ENCODE measurements at places on chromosomes 5 and 9.
A peak's percentile ranks its signal among the peaks of the same experiment; 100 is the strongest.

- DNase-seq = no peak
Observed at GRCh38 chr5:111124793-111125192, 32.6 kb downstream of the WDR36 start.

DNA sequence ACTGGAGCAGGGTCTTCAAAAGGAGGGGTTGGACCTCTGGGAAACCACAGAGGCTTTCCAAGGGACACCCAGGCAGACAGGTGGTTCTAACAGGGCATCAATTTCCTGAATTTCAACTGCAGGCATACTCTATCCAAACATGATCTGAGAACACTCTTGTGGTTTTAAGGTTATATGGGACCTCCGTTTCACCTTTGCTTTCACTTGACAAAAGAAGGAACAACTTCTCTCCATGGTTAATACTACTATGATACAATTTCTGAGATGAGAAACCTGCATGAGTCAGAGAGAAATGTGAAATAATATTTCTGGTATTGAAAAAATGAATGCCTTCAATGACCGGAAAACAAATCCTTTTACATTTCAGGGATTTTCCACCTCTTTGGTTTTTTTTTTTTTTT, 28.0 kb upstream of the ERAP1 start:
- no peak for DNase-seq

DNA sequence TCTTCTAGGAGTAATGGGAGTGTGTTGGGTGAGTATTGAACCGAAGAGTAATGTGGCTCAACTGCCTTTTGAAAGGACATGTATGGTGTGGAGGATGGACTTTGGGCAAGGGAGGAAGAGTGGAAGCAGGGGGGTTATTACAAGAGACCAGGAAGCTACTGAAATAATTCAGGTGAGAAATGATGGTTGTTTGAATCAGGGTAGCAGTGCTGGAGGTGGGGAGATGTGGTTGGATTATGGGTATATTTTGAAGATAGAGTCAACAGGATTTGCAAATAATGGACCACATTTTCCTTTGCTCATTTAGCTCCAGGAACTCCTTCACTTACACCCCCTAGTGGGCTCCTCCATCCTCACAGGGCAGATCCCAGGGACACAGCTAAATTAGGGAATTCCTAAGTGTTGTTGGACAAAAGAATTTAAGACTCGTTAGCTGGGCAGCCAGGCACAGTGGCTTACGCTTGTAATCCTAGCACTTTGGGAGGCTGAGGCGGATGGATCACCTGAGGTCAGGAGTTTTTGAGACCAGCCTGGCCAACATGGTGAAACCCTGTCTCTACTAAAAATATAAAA, 1.2 kb upstream of the SLC4A9 start:
- DNase-seq = no peak

DNA sequence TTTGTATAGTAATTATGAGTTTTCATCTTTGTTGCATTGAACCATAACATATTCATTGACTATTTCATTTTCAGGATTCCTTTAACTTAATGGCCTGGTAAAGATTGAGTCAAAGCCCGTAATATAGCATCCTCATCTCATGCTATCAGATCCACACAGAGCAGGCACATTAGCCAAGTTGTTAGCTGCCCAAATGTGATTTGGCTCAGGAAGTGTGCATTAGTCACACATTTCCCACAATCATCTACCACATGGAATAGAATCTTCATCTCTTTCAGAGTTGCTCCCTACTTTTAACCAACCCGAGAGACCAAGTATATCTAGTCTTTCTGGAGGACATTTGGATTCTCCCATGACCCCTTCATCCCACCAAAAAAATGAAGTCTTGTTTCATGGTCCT, 481.0 kb upstream of the PTGER4 start:
- DNase-seq = peak; percentile 31

DNA sequence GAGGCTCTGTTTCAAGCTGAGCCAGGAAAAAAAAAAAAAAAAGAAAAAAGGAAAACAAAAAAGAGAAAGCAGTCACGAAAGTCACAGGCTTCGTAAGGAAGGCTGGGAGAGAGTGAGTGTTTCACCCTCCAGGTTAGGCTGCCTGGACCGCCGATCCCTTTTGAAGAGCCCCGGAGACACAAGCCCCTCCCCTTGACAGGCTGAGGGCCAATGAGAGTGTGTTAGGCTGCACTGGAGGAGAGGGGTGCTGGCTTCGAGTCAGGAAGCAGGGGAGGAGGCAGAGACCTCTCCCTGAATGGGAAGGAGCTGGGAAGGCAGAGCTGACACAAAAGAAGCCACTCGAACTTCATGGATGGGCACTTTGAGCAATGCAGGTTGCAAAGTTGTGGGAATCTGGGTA, at the start of gene NMUR2:
NMUR2 (minus strand) TSS at position 135 of the 400 bp plus-strand sequence. CDS start 166 bp downstream, outside the sequence.
- DNase-seq = no peak

GRCh38 chr5:6080930-6081726, 297.2 kb downstream of the MED10 start:
- no peak for DNase-seq

GRCh38 chr9:106059886-106060285, 365.5 kb downstream of the TMEM38B start:
- no peak for DNase-seq

DNA sequence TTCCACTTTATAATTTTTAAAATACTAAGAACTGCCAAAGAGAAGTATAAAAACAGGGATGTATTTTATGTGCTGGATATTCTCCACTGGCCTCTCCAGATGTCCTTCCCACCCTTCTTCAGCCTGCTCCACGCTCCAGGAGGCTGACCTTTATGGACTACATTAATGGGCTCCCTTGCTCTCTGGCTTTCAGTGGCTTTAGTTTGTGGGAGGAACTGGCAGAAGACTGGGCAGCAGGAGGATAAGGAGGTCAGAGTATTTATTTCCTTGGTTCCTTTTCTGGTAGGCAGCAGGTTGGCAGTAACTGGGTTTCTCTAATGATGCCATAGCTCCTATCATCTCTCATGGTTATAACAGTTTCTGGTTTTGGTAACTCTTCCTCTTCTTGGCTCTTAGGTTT, 133.9 kb downstream of the PAM start:
- no peak for DNase-seq

- DNase-seq = no peak
Observed at GRCh38 chr5:122111460-122111859, 17.9 kb upstream of the ZNF474 start.

DNA sequence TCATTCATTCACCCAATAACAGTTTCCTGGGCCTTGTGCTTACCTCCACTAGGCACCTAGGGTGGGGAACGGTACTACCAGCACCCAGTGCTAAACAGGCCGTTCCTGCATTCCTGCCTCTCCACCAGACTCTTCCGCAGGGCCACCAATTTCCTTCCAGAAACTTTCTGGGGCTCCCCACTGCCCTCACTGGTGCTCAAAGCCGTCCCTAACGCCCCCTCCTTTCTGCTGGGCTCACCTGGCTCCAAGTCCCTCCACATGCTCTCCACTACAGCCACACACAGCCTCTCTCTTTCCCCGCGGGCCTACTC, 1.4 kb downstream of the PHF19 start:
- no peak for DNase-seq

DNA sequence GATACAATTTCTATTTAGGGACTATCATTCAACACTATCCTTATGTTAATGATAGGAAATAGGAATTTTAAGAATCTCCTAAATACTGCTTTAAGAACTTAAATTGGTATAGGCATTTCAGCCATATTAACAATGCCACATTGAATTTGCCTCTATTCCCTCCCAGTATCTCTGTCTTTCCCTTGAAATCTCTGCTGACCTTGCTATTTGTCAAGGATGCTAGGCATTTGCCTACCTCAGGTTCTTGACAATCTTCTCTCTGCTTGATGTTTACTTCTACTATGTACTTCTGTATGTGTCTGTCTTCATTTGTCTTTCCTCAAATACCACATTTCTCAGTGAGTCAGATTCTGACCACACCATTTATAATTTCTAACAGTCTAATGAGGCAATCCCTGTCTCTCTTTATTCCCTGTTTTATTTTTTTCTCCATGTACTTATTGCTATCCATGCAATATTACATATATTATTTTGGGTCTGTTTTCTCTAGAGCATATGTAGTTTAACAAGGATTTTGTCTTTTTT, 1461.4 kb upstream of the CDH9 start:
- no peak for DNase-seq

- DNase-seq = no peak
Observed at GRCh38 chr9:25397746-25398145, 280.5 kb downstream of the TUSC1 start.

DNA sequence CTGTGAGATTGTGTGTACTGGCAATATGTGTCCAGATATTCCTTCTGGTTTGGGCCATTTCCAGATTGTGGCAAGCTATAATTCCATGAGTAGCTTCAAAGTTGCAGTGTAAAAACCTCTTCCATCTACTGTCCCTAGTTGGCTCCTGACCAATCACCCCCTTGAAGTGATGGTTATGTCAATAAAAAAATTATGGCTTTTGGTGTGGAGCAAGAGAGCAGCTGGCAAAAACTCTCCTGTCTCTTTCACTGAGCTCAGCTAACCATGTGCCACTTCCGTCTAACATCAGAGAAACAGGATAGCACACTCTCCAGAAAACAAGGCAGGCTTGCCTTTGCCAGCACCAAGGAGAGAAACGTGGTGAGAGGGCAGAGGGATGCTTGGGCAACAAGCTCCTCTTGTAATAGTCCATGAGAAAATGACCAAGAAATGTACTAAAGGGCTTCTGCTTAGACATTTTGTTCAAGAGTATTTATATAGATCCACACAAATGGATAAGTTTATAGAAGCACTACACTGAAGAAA, 914.4 kb upstream of the SEMA6A start:
- peak; percentile 33 for DNase-seq

DNA sequence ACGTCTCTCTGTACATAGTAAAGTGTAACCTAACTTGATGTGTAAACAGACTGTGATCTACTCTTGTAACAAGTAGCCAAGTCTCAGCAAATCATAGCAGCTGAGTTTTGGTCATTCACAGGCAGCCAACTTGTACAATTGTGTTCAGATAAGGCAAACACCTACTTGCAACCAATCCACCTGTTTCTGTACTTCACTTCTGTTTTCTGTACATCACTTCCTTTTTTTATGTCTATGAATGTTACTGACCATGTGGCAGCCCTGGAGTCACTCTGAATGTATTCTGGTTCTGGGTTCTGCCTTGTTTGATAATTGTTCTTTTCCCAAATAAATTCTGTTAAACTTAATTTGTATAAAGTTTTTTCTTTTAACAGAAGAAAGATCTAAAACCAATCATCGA, 26.0 kb downstream of the RLN2 start:
- DNase-seq = no peak

DNA sequence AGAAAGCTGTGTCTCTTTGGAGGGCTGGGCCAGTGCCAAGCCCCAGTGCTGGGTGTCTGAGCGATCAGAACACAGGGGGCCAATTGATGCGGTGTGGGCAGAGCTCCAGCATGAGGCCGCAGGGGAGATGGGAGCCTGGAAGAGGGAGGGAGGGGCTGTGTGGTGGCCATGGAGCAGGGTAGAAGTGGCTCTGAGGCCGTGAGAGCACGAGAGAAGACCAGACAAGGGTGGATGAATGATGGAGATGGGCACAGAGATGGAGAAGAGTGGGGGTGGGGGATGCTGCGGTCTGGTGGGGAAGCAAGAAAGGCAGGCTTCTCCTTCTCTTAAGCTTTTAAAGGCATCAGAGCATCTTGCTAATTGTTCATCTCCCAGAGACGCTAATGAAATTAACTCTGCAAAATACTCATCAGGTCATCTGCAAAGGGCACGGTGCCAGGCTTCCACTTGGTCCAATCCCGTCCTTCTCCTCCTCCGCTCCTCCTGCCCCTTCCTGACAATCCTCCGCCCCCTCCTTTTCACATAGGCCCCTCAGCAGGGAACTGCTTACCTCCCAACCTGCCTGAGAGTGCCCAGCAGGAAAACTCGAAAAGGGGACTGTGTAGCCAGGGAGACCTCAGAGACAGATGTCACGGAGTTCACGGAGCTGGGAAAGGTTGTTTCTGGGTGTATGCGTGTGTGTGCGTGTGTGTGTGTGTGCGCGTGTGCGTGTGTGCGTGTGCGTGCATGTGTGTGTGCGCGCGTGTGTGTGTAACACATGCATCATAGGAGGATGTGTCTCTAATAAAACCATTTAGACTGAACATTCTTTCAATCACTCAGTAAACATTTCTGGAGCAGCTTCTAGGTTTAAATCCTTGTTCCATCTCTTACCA, 7.1 kb upstream of the UNC5A start:
- no peak for DNase-seq

- peak; percentile 51 for DNase-seq
Observed at GRCh38 chr5:8907168-8907868, 638.6 kb downstream of the SEMA5A start.

GRCh38 chr9:133854765-133855164, 116.6 kb upstream of the SARDH start:
- no peak for DNase-seq

DNA sequence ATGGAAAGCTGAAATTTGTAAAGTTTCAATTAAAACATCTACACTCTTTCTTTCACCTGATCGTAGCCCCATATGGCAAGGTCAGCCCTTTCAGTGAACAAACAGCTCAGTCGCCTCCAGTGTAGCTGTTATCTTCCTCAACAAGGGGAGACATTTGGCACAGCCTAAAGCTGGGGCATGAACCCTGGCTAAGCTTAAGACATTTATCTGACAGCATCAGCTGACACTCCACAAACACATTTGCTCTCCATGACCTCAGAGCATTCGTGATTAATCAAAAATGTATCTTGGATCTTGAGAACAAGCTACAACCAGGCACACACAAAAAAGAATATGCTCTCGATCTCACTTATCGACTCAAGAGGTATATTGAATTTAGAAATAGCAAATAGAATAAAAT, 67.3 kb downstream of the POU5F2 start:
- DNase-seq = no peak

GRCh38 chr5:113514289-113514635, 768 bp downstream of the YTHDC2 start:
- DNase-seq = no peak

GRCh38 chr9:86077276-86077675, 22.1 kb downstream of the GOLM1 start:
- no peak for DNase-seq

GRCh38 chr5:149733129-149733900, 3.2 kb downstream of the PPARGC1B start:
- DNase-seq = no peak

- DNase-seq = no peak
Observed at GRCh38 chr9:2704504-2704903, 12.8 kb upstream of the KCNV2 start.

GRCh38 chr9:127291246-127291778, 26.7 kb downstream of the GARNL3 start:
- DNase-seq = no peak

GRCh38 chr5:98905857-98906688, 22.7 kb downstream of the CHD1 start:
- peak; percentile 52 for DNase-seq

DNA sequence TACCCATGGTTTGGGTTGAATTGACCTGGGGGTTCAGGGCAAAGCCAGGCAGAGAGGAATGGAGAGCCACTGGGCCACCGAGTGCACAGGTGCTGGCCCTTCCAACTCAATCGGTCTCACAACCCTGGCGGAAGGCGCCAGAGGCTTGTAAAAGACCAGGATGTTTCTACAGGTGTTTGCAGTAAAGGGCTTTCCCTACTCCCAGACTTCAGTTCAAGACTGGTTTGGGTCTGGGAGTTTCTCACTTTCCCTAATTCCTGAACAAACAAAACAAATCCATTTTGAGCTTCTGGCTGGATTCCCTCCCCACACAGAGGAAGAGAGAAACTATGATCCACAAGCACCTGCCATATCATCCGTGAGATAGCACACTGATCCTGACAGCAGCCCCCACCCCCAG, 125.2 kb upstream of the KLF4 start:
- no peak for DNase-seq

GRCh38 chr9:135198144-135198543, 110.7 kb downstream of the OLFM1 start:
- DNase-seq = no peak

Measured in astrocyte of the cerebellum (primary cell).